NCI-H2029 (cell line): ENCODE measurements at places on chromosomes 5 and 9.

GRCh38 chr5:1772634-1773033 is 27.0 kb downstream of the MRPL36 start:
- no peak for DNase-seq

GRCh38 chr9:129944506-129945116 is 98.4 kb downstream of the FNBP1 start:
- DNase-seq = no peak

DNA sequence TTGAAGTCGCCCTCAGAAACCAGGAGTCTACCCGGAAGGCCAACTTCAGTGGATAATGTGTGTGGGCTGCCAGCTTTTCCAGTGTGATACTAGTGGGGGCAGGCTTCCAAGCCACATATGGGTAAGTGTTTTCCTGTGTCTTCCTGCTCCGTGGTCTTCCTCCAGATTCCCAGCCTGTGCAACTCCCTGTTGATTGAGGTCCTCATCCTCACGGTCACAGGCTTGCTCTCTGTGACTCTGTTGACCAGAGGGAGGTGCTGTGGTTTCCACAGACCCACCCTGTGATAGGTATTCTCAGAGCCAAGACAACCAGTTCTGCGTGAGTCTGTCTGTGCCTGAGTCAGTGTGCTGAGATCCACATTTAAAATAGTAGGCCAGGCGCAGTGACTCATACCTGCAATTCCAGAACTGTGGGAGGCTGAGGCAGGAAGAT is 388.0 kb upstream of the IRX2 start:
- DNase-seq = no peak

DNA sequence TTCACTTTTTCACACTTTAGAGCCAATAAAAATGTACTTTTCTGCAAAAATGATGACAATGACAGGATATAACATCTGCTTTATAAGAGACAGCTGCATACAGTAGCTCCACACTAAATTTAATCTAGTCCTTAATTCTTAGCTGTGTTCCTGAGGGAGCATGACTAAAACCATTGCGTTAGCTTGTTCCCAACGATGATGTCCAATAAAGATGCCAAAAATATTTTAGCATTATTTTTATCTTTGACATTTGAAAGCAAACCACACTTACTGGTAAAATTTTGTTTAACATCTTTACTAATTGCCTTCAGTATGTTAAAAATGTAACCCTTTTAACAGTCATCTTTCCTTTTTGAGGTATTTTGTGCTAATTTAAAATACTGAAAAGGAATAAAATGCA is 382.7 kb downstream of the CHSY3 start:
- DNase-seq = no peak

GRCh38 chr9:116564266-116564793 is 122.8 kb upstream of the TRIM32 start:
- DNase-seq = no peak

DNA sequence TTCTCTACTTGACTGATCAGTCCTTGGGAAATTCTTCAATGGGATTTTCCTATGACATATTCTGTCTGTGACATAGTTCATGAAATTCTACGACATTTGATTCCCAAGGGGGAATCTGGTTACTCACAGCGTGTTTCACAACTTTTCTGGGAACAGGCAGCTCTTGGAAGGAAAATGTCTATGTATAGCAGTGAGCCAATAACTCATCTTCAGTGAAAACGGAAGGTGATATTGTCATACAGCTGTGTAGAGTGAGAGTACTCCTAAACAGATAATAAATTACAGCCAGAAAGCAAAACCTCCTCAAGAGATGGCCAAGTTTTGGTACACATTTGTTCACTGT is 91.4 kb downstream of the C9orf152 start:
- no peak for DNase-seq

DNA sequence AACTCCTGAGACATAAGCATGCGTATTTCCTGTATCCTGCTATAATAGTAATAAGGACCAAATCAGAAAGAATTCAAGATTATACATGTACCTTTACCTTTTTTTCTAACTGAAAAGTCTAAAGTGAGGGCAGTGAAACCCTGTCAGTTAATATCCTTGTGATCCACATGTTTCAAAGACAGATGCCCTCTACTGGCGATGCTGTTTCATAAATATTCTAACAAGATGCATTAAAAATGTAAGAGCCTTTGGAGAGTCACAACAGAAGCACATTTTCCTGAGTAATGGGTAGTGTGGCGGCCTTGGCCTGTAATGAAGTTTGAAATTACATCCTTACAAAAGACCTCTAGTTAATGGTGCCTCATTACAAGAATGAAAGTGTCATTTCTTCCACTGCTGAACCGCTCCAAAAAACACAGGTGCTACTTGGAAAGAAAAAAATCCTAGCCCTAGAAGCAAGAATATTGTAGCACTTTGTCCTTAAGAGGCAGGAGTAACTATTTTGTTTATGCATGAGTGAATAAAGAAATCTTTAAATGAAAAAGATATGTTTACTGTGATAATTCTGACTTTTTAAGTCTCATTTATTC is 232.6 kb downstream of the EPB41L4A start:
- DNase-seq = no peak

DNA sequence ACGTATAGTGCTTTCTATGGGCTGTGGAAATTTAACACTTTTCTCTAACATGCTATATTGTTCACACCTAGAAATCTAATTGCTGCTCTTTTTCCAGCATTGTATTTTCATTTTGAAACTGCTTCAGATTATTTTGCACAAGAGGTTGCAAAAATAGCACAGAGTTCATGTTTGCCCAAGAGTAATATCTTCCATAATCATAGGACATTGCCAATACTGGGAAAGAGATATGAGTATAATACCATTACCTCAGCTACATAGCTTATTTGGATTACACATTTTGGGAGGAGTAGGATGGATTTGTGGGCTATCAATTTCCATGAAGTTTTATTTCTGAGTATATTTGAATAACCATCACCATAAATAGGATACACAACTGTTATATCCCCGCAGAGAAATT is 717.1 kb downstream of the CDH9 start:
- no peak for DNase-seq

DNA sequence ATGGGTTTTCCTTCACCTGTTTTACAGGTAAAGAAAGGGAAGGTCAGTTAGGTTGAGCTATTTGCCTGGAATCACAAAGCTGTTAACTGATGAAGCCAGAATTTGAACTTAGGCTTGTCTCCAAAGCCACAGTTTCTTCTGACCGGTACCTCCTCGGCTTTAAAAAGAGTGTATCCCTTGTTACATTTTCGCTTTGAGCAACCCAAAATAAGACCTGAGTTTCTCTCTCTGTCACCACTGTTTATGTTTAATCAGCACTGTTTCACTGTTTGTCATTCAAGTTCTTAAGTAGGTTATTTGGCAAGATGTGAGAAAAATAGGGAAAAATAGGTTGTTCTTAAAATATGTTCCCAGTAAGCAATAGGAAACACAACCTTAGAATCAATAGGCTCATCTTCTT is 84.6 kb downstream of the VCAN start:
- no peak for DNase-seq

DNA sequence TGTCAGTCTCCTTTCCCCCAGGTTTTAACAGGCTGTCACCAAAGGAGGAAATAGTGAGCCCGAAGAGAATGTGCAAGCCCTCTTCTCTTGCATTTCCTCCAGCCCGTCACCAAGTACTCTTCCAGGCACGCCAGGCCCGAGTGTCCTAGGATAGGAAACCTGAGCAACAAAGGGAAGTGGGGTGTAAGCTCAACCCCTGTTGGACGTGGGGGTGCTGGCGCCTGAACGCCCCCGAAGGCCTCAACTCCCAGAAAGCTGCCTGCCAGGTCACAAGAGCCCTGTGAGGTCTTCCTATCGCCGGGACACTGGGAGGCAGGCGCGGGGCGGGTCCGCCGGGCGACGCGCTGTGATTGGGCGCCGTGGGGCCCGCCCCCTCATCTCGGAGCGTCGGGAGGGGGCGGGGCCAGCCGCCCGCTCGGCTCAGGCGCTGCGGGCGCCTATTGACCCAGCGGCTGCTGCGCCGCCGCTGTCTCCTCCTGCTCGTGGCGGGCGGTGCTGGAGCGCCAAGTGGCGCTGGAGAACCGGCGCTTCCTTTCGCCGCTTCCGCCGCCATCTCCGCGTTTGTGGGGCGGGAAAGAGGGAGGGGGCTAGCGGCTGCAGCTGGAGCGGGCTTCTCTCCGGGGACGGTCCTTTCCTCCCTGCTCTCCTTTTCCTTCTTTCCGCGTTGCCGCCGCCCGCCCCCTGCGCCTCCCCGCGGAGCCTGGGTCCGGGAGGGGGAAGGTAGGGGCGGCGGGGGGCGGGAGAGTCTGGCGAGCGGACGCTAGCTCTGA is 572 bp upstream of the MAN2A1 start:
- peak; percentile 87 for DNase-seq

DNA sequence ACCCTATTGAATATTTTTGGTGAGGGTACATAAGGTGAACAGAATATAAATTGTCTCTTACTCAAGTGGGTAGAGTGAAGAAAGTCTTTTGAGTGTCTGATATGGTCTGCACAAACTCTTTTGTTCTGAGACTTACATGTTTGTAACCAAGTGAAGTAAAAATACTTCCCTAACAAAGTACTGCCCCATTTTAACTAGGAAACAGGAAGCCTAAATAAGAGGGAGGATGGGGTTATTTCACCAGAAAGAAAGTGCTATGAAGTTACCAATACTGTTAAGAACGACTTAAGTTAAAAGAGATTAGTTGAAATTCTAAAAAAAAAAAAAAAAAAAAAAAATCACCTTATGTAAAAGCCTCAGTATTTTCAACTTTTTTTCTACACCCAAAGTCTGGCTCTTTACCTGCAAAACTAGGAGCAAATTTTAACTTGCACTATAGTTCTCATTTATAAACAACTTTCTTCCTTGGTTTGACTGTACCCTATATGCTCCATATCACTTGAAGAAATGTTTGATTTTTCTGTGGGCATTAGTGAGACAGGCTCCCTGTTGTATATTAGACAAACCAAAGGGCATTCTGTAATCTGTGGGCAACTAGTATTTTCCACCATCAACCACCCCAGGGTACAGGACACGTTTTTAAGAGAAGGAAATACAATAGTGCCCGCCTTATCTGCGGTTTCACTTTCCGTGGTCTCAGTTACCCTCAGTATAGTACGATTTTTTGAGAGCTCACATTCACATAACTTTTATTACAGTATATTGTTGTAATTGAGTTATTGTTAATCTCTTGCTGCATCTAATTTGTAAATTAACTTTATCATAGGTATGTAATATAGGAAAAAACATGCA is 127.7 kb downstream of the NR3C1 start:
- no peak for DNase-seq

GRCh38 chr9:106784076-106784475 is 78.9 kb upstream of the ZNF462 start:
- DNase-seq = no peak

DNA sequence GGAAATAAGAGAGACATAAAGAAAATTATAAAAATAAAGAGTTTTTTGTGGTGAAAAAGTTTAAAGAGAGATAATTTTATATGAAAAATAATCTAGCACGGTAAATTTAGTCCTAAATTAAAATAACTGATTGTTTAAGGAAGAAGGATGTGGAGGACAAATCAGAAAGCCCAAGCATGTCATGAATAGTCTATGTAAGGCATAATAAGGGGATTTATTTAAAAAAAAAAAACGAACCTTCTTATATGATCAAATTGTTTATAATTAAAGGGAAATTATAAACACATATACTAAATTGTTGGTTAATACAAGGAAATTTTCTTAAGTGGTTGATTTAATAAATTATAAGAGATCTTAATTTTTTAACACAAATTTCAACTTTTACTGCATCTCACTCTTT is 551.8 kb upstream of the TYRP1 start:
- DNase-seq = no peak

- no peak for DNase-seq
Observed at GRCh38 chr9:136156209-136157120, 37.8 kb upstream of the TMEM250 start.

- DNase-seq = no peak
Observed at GRCh38 chr5:204001-204400, 12.7 kb downstream of the LRRC14B start.

DNA sequence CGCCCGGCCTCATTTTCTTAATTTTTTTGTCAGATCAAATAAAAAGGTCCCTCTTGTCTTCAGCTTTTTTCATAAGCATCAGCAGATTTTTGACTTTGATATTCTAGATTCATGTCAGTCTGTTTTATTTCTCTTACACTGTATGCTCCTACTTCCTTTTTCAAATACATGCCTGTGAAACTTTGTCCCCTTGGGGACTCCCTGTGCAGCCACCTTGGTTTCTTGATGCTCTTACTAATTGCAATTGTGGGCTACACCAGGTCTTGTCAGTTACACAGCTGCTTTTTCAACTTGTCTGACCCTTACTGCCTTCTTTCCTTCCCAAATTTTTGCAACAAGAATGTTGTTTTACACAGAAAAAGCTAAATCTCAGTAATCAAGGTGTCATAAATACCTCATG is 238.2 kb upstream of the KCNN2 start:
- DNase-seq = no peak

DNA sequence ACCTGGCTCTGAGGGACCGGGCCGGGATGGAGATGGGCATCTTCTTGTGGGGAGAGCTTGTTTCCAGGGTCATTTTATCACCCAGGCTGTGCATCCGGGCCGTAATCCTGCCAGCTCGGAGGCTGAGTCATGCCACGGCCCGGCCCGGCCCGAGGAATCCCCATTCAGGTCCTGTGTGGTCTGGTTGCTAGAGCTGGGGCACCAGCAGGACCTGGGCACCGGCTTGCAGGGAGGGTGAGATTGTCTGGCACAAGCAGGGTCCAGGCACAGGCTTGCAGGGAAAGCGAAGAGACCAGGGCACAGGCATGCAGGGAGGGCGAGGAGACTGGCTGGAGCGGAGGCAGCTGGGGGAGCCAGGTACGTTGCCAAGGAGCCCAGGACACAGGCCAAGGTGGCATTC is 106.8 kb downstream of the RXRA start:
- no peak for DNase-seq

GRCh38 chr9:136179101-136179616 is 25.8 kb downstream of the LHX3 start:
- DNase-seq = no peak

DNA sequence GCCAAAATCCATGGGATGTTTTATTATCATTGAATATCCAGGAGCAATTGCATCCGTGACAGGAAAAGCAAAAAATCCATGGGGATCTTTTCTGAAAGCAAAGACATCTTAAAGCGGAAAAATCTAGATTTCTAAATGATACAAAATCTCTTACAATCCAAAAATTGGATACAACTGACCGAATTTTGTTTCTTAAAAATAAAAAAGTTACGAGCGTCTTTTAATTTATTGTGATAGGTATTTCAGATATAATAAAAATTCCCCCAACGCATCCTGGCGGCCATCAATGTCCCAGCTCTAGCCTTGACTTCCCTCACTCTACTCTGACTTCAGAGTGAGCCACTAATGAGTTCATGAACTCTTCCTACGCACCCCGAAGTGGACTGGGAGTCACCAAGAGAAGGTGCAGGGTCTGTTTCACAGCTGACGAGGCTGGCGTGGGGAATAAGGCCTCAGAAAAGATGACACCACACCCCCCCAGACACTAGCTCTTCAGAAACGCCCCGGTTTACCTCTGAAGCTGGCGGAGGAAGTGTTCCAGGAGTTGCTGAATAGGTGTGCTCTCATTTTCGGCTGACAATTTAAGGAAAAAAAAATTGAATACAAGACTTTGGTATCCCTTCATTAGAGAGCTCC is 3.4 kb downstream of the BRD9 start:
- DNase-seq = no peak
